ENCODE measurements at places on chromosomes 7 and 10. TPM values are rescaled to one million over a fixed set of nuclear protein-coding genes. Genes with fewer than 3 reads are reported as not detected.

DNA sequence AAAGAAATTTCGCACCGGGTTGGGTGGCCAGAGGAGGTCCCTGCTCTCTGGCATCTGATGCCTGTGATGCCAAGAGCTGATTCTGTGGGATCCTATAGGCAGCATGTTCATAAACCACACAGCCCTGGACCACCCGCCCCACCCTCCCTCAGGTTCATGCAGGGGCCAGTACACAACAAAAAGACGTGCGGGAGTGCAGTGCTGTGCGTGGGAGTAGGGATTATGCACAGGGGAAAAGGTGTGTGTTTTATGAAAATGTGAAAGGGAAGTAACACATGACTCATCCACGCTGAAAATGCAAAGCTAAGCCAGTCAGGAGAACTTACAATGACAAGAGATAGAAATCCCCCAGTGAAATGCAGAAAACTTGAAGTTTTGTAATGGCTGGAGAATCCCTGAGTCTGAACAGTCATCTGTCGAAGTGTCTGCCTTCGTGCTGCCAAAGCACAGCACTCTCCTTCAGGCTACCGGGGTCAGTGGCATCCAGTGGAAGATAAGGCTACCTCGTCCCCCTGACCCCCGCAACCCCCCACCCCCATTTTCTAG, 1.1 kb downstream of the KIAA1217 start:
- peak; percentile 27 for DNase-seq

DNA sequence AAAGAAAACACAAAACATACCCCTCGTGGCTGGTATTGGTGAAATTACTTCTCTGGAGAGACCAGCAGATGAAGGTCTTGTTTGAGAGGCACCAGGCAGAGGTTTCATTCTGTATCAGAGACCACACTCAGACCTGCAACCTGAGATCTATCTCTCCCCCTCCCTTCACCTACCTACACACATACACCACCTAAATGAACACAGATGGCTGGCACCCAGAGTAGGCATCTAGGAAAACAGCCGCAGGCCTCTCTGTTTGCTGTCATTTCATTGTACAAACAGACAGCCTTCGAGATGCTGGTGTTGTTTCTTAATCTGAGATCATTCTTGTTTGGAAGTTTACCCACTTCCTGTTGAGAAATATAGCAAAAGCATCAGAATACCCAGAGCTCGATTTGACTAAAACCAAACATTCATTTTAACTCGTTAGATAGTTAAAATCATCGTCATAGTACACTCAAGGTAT, 173.9 kb upstream of the SLC25A13 start:
- DNase-seq: no peak

DNA sequence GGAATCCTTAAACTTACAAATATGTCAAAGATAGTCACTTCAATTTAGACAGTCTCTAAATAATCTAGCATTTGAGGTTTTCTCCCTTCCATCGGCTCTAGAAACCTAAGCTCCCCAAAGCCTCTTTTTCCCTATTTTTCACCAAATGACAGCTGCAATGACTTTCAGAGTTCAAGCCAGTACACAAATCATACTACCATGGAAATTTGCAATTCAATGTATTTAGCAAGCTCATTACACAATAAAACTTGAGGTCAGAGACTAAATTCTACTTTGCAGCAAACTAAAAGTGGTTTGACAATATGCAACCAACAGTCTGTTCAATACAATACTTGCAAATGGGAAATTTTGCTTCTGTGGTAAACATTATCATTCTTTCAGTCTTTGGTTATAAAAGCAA, 80.3 kb downstream of the SKIDA1 start:
- no peak for DNase-seq

DNA sequence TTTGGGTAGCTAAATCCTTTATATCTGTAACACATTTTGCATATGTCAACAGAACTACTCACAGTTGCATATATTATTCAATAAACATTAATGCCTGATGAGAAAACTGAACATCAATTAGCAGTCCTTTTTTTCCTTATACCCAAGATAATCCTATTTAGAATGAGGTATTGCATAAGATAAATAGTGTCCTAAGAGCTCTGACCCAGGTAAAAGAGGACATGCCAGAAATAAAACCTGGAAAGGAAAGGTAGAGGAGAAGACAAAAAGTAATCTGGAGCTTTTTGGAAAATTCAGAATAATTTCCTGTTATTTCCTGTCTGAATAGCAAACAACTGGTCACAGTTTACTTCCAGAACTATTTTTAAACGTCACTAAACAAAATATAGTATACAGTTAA, 204.4 kb downstream of the PLXDC2 start:
- DNase-seq: no peak

DNA sequence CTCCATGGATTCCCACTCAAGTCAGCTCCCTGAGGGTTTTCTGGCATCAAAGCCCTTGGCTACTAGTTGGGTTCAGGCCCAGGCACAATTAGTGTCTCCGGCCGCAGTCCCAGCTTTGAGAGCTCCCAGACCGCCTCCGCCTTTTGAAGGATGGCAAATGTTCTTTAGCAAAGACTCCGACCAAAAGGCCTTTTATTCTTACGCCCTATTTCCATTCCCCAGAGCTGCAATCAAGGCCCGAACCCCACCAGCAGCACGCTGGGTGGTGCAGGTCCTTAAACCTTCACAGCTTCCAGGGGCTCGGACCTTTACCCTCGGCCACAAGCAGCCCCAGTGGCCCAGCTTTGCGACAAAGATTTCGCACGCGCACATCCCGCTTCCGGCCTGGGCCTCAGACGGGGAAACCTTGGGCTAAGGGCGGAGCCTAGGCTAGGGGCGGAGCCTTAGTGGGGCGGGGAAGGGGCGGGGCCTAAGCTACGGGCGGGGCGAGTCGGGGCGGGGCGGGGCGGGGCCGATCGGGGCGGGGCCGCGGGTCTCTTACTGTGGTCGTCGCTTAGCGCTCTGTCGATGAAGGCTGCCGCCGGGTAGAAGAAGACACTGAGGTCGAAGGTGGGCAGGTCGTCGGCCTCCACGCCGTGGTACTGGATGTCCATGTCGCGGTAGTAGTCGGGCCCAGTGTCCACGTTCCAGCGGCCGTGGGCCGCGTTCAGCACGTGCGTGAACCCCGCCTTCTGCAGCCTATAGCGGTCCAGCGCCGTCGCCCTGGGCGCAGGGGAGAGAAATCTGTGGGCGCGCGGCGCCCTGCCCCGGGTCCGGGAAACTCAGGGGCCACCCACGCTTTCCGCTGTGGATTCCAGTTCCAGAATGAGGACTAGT, 68.0 kb upstream of the SAMD8 start:
- no peak for DNase-seq

GRCh38 chr10:130772676-130773075, 538.8 kb downstream of the TCERG1L start:
- DNase-seq: no peak

CYP2W1 gene
- not detected for total RNA-seq

DNA sequence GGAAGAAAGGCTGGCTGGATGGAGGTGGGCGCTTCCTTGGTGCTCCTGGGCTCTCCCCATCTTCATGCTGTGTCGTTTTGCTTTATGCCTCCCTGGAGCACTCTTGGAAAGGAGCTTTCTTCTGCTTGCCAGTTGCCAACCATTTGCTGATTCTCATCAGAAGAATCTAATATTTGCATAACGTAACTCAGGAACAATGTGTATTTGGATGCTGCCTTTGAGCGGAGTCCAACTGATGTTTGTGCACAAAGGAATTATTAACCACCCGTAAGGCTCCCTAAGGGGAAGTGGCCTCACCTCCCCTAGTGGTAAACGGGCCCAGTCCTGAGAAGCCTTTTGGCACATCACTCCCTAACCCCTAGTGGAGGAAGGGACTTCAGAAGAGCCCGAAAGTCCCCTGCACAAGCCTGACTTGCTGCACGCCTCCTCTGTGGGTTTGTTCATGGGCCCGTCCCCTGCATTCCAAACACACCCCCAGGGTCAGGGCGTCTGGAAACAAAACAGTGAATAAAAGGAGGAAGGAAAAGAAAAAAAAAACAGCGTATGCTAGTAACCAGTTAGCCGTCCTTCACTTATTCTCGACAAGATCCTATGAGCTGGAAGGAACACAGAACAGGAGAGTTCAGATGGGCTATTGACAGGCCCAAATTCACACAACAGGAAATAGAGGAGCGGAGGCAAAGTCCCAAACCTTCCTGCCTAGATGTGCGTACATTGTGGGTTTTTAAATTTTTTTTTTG, 602.2 kb downstream of the LRMDA start:
- DNase-seq: no peak

DNA sequence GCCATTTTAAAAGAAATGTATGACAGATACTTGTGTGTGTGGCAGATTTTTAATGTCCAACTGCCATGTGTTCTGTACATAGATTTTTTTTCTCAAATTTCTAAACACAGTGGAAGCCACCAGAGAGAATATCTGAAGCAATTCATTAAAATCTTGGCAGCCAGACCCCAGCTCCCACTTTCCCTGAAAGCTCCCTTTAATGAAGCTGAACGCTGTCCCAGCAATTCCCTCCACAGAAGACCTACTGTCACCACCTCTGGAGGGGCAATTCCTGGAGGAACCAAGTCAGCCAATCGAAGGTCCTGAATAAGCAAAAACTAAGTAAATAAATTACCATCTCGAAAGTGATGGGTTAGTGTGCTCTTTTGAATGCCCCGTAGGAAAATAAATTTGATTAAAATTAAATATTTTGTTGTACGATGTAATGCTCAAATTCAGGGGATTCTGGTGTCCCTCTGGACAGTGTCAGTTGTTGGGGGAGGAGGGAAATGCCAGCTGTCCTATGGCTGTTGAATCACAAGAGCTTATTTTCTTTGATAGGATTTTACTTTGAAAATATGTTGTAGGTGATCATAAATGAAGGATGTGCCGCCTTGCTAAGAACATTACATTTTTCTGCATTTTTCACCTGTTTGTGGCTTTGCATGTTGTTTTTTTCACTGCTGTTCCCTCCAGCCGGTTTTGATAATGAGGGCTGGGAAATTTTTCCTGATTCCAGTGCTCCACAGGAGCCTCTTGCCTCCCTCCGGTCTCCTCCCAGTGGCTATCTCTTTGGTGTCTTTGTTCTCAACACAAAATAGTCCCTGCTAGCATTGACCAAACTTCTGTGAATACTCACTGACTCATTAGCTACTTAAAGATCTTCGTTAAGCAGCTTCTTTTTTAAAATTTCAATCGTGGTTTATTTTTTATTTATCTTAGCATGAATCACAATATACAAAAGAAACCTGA, 9.2 kb upstream of the GSAP start:
- DNase-seq: no peak

- no peak for DNase-seq
These were observed 8.3 kb downstream of the MNX1 start for GRCh38 chr7:157001920-157002818.

LRRC4 gene
- 3.9 TPM for total RNA-seq

GRCh38 chr10:95531058-95531809, 29.9 kb downstream of the SORBS1 start:
- no peak for DNase-seq

- no peak for DNase-seq
These were observed 5.8 kb upstream of the CYP2C18 start for GRCh38 chr10:94677691-94678090.

GRCh38 chr10:96588616-96589419, 2.0 kb upstream of the TM9SF3 start:
- no peak for DNase-seq

DNA sequence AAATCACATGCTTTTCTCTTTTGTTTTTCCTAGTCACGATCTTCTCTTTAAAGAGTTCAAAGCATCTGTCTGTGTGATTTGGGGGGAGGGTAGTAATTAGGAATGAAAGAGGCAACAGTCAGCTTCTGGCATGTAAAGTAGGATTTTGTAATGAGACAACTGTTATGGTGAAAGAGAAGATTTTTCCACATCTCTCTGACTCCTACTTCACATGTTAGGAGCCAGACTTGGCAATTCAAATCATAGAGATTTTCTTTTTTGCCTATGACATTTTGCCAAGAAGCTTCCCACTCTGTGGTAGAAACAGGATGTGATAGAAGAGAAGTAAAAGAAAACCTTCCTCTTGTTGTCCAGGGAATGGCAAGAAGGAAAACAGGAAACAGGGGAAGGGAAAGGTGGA, 38.3 kb upstream of the KLHL7 start:
- DNase-seq: no peak
